NCI-H2029 treated with DMSO at 0.1 percent for 48 hours (cell line): ENCODE measurements at places on chromosomes 2 and 18.

DNA sequence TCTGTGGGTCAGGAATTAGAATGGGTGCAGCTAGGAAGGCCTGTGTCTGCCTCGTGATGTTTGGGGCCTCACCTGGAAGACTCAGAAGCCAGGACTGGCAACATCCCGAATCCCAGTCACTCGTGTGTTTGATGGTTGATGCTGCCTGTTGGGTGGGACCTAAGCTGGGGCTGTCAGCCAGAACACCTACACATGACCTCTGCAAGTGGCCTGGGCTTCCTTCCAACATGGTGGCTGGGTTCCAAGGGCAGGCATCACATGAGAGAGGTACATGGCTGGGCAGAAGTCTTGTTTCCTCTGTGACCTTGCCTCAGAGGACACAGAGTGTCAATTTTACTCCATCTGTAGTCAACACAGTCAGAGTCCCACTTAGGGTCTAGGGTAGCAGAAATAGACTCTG lies 177.8 kb downstream of the GBX2 start:
- DNase-seq: peak; percentile 68

GRCh38 chr2:45843136-45843535 lies 191.7 kb downstream of the PRKCE start:
- DNase-seq: no peak

- DNase-seq: no peak
These were observed 35.0 kb upstream of the DOK6 start for GRCh38 chr18:69365658-69366057.

DNA sequence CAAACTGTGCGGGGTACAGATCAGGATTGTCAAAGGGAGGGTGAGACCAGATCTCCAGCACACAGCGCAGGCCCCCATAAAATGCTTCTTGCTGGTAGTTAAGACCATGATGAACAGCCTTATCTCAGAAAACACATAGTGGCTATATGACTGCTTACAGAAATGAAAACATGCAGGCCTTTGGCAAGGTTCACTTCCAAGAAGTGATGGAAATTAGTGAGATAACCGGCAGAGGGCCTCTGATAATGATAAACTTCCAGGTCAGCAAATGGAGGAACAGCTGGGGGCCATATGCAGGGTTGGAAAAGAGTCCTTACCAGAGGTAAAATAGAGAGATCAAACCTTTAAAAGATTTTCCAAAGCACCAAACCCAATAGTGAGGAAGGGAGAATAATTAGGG lies 46.6 kb downstream of the CFAP221 start:
- no peak for DNase-seq

DNA sequence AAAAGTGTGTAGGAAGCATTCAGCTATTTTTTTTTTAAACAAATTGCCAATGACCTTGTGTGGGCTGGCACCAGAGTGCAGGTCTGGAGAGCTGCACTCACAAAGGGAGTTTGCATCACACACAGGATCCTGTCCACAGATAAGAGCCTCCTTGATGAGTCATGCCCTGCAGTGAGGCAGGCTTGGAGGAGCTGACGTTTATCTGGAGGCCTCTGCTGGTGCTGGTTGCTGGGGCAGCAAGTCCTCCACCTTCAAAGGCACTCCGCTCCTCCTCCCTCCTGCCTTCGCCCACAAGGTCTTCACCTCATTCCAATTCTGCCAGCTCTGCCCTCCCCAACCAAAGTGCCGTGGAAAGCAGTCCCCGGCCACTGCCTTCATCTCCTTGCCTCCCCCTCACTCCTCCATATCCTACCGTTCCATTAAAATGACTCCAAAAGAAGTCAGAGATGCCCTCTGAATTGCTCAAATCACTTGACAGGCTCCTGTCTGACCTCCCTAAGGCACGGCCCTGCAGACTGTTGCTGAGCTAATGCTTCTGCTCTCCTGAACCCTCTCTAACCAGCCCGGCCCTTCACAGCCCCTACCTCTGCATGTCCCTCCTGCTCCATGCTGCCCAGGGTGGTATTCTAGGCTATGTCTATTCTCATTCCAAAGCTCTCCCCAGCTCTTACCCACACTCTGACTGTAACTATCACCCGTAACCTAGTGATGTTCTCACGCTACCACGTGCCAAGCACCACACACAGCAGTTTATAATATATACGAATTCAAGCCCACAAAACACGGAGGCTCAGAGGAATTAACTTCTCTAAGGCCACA lies 30.9 kb downstream of the LONRF2 start:
- peak; percentile 72 for DNase-seq

GRCh38 chr2:80830891-80831290 lies 526.3 kb upstream of the LRRTM1 start:
- no peak for DNase-seq

- DNase-seq: no peak
These were observed 53.8 kb downstream of the SKA1 start for GRCh38 chr18:50428531-50429206.

DNA sequence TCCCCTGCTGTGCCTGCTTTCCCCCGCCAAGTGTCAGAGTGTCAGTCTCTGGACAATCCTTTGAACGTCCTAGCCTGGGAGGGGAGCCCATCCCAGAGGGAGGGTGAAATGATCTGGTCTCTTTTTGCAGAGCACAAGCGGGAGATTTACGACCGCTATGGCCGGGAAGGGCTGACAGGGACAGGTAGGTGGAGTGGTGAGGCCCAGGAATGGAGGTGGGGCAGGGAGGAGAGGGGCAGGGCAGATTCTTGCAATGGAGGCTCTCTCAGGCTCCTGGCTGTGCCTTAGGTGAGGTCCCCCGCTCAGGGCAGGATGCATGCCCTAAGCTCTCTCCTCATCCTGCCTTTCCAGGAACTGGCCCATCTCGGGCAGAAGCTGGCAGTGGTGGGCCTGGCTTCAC lies 2.4 kb downstream of the DNAJB2 start:
- no peak for DNase-seq
